ENCODE measurements at places on chromosomes 11 and 22. TPM values are rescaled to one million over a fixed set of nuclear protein-coding genes. Genes with fewer than 3 reads are reported as not detected.

- no peak for DNase-seq
Measured at GRCh38 chr11:131987703-131988102, 617.3 kb downstream of the NTM start.

Gene NAALADL1
- not detected for total RNA-seq

GRCh38 chr11:96259134-96259830 lies 83.7 kb downstream of the MAML2 start:
- no peak for DNase-seq

GRCh38 chr11:1826552-1827094 lies 8.2 kb upstream of the SYT8 start:
- DNase-seq, result no peak

DNA sequence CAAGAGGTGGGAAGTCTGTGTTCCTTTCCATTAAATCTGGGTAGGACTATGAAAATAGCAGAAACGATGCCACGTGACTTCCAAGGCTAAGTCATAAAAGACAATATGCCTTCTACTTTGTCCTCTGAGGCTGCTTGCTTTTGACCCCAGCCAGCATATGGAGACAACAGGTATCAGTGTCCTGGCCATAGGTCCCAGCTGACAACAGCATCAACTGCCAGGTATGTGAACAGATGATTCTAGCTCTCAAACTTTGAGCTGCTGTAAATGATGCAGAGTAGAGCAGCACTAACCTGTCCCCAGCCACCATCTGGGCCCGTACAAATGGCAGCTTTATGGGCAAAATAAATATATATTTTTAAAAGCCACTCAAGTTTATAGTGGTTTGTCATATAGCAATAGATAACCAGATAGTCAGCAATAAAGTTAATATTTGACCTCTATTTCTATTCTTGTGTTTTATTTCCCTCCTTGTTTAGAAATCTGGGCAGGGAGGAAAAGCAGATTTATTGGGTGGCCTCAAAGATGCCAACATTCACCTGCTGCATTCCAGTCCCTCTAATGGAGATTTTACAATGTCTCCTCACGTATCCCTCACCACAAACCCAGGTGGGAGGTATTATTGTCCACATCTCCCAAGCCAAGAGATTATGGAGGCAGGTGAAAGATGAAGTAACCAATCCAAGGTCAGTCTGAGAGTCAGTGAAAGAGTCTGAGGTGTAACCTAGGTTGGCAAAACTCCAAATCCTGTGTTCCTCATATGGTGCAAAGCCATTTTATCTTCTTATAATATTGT lies 209.6 kb upstream of the LARGE1 start:
- no peak for DNase-seq

- no peak for DNase-seq
Measured at GRCh38 chr11:11786234-11786633, 55.5 kb upstream of the USP47 start.

GRCh38 chr22:46336119-46337078 lies 885 bp downstream of the TRMU start:
- peak; percentile 13 for DNase-seq

GRCh38 chr11:59865031-59865430 lies 1.3 kb downstream of the TCN1 start:
- no peak for DNase-seq

GRCh38 chr11:19323502-19323901 lies 82.8 kb upstream of the E2F8 start:
- DNase-seq, result no peak

Gene DMC1
- 4.0 TPM for total RNA-seq

DNA sequence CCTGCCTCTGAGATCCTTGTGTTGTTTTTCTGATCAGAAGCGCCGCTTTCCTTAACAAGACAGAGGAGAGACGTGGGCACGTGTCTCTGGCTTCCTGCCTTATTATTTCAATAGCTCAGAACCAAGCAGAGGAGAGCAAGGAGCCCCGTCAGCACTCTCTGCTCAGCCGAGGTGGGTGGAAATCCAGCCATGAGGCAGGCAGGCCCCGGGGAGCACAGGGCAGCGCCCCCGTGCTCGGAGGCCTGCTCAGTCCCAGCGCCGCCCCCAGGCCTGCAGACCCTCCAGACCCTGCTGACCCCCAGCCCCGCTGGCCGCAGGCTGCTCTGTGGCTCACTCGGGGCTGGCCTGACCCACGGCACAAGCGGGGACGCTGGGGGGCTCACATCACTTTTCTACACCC lies 162.8 kb downstream of the BRD1 start:
- DNase-seq, result no peak

Gene APOA4
- total RNA-seq, result not detected

DNA sequence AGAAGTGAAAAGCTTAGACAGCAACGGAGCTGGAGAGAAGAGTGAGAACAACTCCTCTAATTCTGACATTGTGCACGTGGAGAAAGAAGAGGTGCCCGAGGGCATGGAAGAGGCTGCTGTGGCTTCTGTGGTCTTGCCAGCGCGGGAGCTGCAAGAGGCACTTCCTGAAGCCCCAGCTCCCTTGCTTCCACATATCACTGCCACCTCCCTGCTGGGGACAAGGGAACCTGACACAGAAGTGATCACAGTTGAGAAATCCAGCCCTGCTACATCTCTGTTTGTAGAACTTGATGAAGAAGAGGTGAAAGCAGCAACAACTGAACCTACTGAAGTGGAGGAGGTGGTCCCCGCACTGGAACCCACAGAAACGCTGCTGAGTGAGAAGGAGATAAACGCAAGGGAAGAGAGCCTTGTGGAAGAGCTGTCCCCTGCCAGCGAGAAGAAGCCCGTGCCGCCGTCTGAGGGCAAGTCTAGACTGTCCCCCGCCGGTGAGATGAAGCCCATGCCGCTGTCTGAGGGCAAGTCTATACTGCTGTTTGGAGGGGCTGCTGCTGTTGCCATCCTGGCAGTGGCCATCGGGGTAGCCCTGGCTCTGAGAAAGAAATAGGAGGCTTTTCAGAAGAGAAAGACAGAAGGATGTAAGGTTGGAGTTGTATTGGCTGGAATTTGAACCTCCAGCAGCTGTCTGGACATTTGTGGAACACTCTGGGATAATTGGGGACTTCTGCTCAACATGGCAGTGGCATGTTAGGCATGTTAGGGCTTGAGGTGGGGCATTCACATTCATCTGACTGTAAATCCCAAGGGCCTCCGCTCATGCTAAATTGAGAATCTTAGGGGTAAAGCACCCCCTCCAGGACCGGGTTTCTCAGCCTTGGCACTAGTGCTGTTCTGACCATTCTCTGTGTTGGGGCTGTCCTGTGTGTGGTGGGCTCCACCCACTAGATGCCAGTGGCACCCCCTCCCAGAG lies 47.1 kb downstream of the BID start:
- DNase-seq, result no peak

DNA sequence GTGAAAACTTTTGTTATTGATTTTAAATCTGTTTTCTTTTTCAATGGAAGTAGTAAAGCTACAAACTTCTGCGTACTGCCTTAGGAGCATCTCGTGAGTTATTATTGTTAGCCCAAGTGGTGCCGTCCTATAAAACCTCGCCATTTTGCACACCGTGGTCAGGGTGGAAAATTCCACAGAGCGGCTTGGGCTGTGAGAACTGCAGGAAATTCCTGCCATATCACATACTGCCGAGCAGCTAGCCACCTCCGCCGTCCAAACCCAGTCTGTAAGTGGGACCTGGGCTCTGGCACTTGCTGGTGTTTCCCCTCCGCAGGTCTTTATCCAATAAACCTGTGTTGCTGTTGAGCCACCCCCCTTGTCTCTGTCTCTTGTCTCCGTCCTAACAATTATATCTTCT lies 88.0 kb upstream of the POU2AF2 start:
- DNase-seq, result no peak

DNA sequence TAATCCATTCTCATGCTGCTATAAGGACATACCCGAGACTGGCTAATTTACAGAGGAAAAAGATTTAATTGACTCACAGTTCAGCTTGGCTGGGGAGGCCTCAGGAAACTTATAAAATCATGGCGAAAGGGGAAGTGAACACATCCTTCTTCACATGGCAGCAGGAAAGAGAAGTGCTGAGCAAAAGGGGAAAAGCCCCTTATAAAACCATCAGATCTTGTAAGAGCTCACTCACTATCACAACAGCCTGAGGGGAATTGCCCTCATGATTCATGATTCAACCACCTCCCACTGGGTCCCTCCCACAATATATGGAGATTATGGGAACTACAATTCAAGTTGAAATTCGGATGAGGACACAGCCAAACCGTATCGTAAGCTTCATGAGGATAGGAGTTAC lies 3.8 kb upstream of the CYB5R2 start:
- no peak for DNase-seq

DNA sequence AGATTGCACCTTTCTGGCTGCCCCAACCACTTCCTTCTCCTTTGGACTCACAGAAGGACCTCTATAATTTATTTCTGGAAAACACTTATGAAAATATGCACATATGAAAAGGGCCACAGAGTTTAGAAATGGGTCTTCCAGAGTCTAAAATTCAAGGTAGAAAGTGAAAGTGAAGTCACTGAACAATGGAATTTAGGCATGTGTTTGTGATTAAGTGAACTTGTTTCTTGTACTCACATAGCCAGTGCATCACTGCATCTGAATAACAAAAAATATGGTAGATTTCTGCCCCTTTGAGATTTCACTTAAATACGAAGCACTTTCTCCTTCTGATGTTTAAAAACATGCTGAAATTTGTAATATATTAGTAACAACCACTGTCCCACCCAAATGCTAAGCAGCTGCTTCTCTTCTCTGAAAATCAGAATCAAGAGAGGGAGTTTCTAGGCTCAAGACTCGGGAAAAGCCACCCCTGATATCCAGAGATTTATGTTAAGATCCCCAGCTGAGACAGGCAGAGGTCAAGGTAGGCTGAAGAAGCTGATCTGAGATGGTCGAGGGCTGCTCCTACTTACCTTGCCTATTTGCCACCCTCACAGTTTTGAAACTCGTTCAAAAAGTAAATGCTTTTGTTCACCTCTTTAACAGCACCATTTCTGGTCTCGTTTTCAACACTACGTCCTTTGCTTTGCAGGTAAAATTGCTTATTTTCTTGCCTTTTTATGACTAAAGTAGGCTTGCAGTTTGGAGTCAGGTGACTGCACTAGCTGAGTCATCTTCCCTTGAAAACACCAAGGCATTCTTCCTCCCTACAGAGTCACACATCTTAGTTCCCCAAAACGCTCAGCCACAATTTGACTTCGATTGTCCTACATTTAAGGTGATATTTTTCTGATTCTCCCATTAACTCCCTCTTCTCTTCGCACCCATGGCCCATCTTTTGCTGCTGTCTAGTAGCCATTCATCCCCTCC lies at the start of gene XKR3:
Gene XKR3, minus strand, starts transcription at position 696 of the 972 bp plus-strand sequence. CDS start 17,338 bp downstream, outside the sequence.
- DNase-seq, result no peak

GRCh38 chr11:46391578-46392420 lies at the start of gene CHRM4:
TSS of gene CHRM4 (minus strand) at chr11:46391776. CDS start at chr11:46386557, 5,219 bp downstream.
- DNase-seq, result no peak

GRCh38 chr11:35223991-35224390 lies 85.0 kb downstream of the CD44 start:
- DNase-seq, result no peak

GRCh38 chr11:64643920-64644646 lies 53.1 kb downstream of the SLC22A12 start:
- no peak for DNase-seq

GRCh38 chr11:94700622-94701021 lies 67.5 kb upstream of the AMOTL1 start:
- DNase-seq, result no peak

GRCh38 chr22:42173183-42173926 lies 42.7 kb upstream of the CYP2D6 start:
- no peak for DNase-seq

GRCh38 chr11:31957674-31958073 lies 133.2 kb upstream of the RCN1 start:
- no peak for DNase-seq

Gene CRYBB3
- not detected for total RNA-seq

Gene CYB561A3
- 19.0 TPM for total RNA-seq

- no peak for DNase-seq
Measured at GRCh38 chr11:34027516-34028408, 23.8 kb upstream of the CAPRIN1 start.

DNA sequence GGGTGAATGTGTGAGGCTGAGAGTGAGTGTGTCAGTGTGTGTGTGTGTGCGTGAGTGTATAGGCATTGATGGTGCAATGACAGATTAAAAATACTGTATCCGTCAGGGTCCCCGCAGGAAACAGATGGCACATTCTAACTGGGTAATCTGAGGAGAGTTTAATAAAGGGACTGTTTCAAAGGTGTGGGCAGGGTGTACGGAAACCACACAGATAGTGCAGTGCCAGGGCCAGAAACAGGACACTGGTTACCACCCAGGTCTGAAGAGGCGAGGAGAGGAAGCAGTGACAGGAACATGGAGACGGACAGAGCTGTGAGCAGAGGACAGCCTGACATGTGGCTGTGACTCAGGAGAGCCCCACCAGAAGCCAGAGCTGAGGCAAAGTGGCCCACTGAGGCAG lies 16.5 kb downstream of the P2RX3 start:
- DNase-seq, result no peak

Gene C22orf15
- total RNA-seq, result not detected

Gene DEFB131B
- not detected for total RNA-seq

DNA sequence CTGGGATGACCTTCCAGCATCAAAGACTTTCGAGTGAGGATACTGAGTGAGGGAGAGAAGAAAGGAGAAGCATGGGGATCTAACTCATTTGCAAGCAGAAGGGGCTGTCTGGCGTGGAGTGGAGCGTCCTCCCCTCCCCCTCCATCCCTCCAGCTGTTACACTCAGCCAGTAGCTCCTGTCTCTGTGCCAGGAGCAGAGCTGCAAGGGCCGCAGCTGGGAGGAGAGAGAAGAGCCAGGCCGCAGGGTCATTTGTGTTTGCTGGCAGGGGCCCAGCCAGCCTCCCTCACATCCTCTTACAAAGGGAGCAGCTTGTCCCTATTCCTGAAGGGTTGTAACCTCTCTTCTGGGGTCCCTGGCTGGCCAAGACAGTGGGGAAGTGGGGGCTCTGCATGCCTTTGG lies 57.9 kb downstream of the NECTIN1 start:
- no peak for DNase-seq

DNA sequence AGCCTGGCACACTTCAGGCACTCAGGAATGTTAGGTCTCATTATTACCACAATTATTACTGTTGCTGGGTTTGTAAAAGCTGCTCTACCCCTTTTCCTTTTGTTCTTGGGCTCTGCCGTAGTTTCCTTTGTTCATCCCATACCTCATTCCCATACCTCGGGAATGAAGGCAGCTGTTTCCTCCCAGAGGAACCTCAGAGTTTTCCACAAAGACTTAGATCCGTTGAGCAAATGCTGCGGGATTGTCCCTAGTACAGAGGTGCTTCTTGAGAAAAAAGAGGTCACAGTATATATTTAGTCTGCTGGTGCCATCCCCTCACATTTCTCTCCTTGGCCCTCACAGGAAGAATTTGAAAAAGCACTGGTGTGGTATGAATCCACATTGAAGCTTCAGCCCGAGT lies 134.7 kb downstream of the TTC17 start:
- DNase-seq, result no peak

GRCh38 chr11:73175551-73176144 lies 33.5 kb upstream of the FCHSD2 start:
- DNase-seq, result no peak

Gene PIH1D2
- total RNA-seq, result 4.4 TPM

Gene KIAA0930
- 32.8 TPM for total RNA-seq

Gene EMID1
- 7.9 TPM for total RNA-seq

GRCh38 chr11:36273110-36273509 lies 16.1 kb downstream of the COMMD9 start:
- no peak for DNase-seq

Gene ADM2
- not detected for total RNA-seq

All from G401 (cell line).